Endothelial cell of umbilical vein (primary cell): ENCODE measurements at places on chromosomes 16 and 17. TPM values are rescaled to one million over a fixed set of nuclear protein-coding genes. Genes with fewer than 3 reads are reported as not detected.

- DNase-seq = no peak
These were observed 15.1 kb upstream of the GLG1 start for GRCh38 chr16:74622005-74622404.

GRCh38 chr17:37743612-37743874, 1.3 kb downstream of the HNF1B start:
- no peak for DNase-seq

Gene ELMO3
- 3.9 and 4.1 TPM in 2 replicates for polyA plus RNA-seq

DNA sequence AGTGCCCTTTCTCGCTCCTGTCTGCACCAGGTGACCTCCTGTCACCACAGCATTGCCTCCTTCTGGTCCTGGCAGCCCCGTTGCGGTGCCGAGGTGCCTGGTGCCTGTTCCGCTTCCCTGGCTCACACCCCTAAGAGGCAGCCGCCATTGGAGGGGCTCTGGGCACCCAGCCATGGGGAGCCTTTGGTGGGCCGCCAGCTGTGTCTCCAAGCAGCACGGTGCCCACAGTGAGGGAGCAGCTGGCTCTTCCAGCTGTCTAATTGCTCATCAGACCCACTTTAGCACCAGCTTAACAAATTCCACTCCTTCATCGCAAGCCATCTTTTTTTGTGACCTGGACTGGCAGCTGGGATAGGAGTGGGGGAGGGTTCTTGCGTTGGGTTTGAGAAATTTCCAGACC, 276.1 kb downstream of the SNX29 start:
- DNase-seq = no peak

Gene CNGB1
- not detected in 2 replicates for polyA plus RNA-seq

Gene ZNF205
- 19.0 and 30.1 TPM in 2 replicates for polyA plus RNA-seq

Gene PRSS22
- not detected in 2 replicates for polyA plus RNA-seq

- no peak for DNase-seq
These were observed 524 bp downstream of the IQCK start for GRCh38 chr16:19718624-19718965.

Gene NOD2
- 0.03 and 0.07 TPM in 2 replicates for polyA plus RNA-seq

DNA sequence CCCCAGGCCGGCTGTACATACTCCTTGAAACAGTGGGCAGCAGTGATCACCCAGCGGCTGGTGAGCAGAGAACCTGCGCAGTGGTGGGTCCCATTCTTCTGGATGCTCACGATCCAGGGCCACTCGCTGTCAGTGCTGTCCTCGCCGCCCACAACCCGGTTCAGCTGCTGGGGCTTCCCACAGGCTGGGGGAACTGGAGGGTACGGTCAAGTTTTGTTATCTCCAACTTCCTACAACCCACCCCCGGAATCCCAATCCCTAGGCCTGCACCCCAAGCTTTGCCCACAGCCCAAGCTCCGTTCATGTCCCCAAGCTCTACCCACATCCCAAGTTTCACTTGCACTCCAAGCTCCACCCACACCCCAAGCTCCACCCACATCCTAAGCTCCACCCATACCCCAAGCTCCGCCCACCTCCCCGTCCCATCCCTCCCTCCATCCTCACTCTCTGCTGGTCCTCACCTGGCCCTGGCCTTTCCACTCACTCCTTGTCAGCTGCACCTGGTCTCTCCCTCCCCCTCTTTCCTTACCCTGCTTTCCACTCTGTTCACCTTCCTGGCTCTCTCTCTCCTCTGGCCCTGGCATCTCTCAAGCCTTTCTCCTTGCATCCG, 1.8 kb downstream of the PRSS22 start:
- no peak for DNase-seq

Gene LITAFD
- not detected in 2 replicates for polyA plus RNA-seq
